ENCODE measurements at places on chromosomes 5 and 9. TPM values are rescaled to one million over a fixed set of nuclear protein-coding genes. Genes with fewer than 3 reads are reported as not detected.

The PCDHGA5 gene
- 1.8 TPM for total RNA-seq

The RFESD gene
- total RNA-seq, result 3.6 TPM

- no peak overlapping the region for H3K4me3 ChIP-seq
- peaks cover 28% of the 10 kb centered on the region for H3K4me1 ChIP-seq
- no peaks in the 10 kb centered on the region for H3K27me3 ChIP-seq
- no peak for DNase-seq
- H3K27ac ChIP-seq, result no peak overlapping the region
These were observed 114.1 kb downstream of the PIK3R1 start for GRCh38 chr5:68329554-68330255.

DNA sequence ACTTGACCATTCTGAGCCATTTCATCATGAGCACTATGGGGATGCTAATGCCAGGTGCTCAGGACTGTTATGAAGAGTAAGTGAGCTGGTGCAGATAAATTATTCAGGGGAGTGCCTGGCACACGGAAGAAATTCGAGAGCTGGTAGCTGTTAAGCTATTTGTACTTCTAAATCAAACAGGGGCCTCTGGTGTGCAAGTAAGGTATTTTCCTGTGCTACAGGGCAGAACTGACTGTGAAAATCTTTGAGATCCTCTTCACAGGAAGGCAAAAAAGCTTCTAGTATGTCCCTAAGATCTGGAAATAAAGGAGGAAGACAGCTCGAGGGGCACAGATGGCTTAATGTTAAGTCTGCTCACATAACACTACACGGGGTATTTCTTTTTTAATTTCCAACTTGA is 106.3 kb upstream of the SPOCK1 start:
- H3K27ac ChIP-seq, result no peak overlapping the region
- no peak overlapping the region for H3K4me3 ChIP-seq
- H3K4me1 ChIP-seq, result no peaks in the 10 kb centered on the region
- peaks cover 18% of the 10 kb centered on the region for H3K27me3 ChIP-seq
- no peak for DNase-seq
- no peaks in the 10 kb centered on the region for H3K36me3 ChIP-seq

GRCh38 chr9:81292056-81292805 is 397.1 kb downstream of the TLE1 start:
- no peaks in the 10 kb centered on the region for H3K36me3 ChIP-seq
- no peaks in the 10 kb centered on the region for H3K4me1 ChIP-seq
- no peak for DNase-seq
- H3K4me3 ChIP-seq, result no peak overlapping the region
- H3K27ac ChIP-seq, result no peak overlapping the region

DNA sequence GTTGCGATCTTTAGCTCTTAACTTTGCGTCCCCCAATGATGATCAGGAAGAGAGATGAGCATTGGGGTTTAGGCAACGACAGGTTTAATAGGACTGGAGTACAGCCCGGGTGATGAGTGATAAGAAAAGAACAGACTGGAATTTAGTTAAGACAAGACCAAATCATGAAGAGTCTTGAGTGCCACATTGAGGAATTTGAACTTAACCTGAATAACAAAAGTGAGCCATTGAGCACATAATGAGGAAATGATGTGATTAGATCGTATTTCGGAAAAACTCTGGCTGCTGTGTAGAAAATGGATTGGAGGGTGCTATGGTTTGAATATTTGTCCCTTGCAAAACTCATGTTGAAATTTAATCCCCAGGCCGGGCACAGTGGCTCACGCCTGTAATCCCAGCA is 83.2 kb upstream of the MELK start:
- no peak for DNase-seq
- H3K27me3 ChIP-seq, result no peaks in the 10 kb centered on the region
- H3K27ac ChIP-seq, result no peak overlapping the region

GRCh38 chr5:67253911-67254310 is 57.3 kb upstream of the CD180 start:
- no peaks in the 10 kb centered on the region for H3K4me1 ChIP-seq
- DNase-seq, result no peak
- no peaks in the 10 kb centered on the region for H3K27me3 ChIP-seq
- H3K36me3 ChIP-seq, result no peaks in the 10 kb centered on the region
- no peak overlapping the region for H3K27ac ChIP-seq
- no peak overlapping the region for H3K4me3 ChIP-seq

DNA sequence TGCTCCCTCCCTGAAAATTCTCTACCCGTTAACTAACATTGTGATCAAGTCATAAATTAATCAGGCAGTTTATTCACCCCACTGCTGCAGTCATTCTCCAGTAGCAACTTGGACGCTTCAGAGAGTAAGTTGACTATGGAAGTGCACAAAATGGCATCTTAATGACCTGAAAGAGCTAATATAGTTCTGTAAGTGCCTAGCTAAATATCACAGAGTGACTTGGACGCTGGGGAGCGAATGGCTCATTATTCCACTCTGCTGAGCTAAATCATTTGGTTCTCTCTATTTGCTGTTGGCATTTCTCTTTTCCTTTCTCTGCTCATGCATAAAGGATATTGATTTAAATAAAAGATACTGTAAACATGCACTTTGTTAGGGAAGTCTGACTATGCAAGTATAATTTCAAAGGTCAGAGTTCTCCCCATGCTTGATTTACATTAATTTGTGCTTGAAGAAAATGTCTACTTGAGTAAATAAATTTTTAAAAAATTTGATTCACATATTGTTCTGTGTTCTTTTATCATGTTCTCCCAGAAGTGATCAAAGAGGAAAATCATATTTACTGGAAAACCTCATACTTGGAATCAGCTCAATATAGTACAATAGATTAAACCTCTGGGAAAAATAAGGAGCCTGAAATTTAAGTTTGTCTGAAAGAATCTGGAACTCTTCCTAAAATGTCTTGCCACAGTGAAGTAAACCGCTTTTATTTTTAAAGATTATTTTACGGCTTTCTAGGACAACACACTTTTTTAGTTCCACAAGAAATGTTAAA is 169.5 kb upstream of the HAPLN1 start:
- no peaks in the 10 kb centered on the region for H3K27me3 ChIP-seq
- H3K27ac ChIP-seq, result no peak overlapping the region
- no peak for DNase-seq
- H3K4me3 ChIP-seq, result no peak overlapping the region
- no peaks in the 10 kb centered on the region for H3K4me1 ChIP-seq
- no peaks in the 10 kb centered on the region for H3K36me3 ChIP-seq

DNA sequence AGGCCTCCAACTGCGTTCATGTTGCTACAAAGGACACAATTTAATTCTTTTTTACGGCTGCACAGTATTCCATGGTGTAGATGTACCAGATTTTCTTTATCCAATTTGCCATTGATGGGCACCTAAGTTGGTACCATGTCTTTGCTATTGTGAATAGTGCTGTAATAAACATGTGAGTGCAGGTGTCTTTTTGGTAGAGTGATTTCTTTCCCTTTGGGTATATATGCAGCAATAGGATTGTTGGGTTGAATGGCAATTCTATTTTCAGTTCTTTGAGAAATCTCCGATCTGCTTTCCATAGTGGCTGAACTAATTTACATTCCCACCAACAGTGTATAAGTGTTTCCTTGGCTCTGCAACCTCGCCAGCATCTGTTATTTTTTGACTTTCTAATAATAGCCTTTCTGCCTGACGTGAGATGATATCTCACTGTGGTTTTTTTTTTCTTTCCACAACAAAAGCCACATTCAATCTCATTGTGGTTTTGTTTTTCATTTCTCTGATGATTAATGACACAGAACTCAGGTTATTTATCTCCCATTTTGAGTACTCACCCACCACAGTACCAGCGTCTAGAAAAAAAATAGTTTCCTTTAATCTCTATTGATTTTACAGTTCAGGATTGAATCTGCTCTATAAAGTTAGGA is 21.9 kb downstream of the ARRDC3 start:
- no peak overlapping the region for H3K4me3 ChIP-seq
- no peak for DNase-seq
- no peaks in the 10 kb centered on the region for H3K4me1 ChIP-seq
- H3K36me3 ChIP-seq, result no peaks in the 10 kb centered on the region
- H3K27ac ChIP-seq, result no peak overlapping the region

DNA sequence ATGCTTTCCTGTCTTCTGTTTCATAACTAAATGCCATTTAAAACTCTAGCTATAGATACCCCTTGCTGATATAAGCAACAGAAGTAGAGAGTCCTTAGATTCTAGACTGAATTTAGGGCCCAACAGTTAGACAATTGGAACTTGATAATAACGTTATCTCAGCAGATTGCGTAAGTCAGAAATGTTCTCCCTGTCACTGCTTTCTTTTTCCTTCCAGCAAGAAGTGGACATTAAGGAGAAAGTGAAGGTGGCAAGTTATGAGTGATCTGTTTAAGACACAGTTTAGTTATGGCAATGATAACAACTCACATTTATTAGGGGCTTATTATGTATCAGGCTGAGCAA is 6.9 kb upstream of the GLIS3 start:
- peaks cover 4% of the 10 kb centered on the region for H3K4me1 ChIP-seq
- H3K27me3 ChIP-seq, result peaks cover 14% of the 10 kb centered on the region
- no peak overlapping the region for H3K4me3 ChIP-seq
- H3K36me3 ChIP-seq, result no peaks in the 10 kb centered on the region

DNA sequence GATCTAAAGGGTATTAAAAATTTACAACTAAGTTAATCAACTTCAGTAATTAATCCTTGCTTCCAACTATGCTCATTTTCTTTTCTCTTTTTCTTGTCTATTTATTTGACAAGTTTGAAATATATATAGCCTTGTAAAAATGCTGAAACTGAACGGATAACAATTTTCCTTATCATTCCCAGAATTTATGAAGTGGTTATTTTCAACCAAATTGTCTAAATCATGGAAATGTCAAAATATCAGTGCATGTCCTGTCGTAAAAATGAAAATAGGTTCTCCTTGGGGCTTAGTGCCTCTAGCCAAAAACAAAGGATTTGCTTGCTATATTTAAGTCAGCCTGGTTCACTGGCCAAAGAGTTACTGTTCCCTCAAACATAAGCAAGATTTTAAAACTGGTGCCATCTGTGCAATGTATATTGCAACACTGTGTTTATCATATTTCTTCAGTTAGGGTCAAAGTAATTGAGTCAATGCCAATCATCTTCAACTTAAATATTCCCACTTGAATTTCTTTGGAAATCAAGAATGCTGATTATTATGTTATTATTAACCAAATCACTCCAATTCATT is 798.3 kb downstream of the MAT2B start:
- H3K4me3 ChIP-seq, result no peak overlapping the region
- H3K27ac ChIP-seq, result no peak overlapping the region
- H3K4me1 ChIP-seq, result no peaks in the 10 kb centered on the region
- no peaks in the 10 kb centered on the region for H3K27me3 ChIP-seq
- DNase-seq, result no peak

Measured in spleen (tissue), 13 donors.